ENCODE measurements at places on chromosomes 11 and 22.

- DNase-seq: no peak
Measured at GRCh38 chr11:121763526-121763925, 310.8 kb upstream of the SORL1-AS1 start.

- DNase-seq: no peak
Measured at GRCh38 chr11:133971881-133972280, 15.1 kb upstream of the IGSF9B start.

- DNase-seq: no peak
Measured at GRCh38 chr11:121123496-121124069, 22.5 kb downstream of the TECTA start.

- DNase-seq: no peak
Measured at GRCh38 chr22:49574881-49575702, 252.6 kb downstream of the BRD1 start.

DNA sequence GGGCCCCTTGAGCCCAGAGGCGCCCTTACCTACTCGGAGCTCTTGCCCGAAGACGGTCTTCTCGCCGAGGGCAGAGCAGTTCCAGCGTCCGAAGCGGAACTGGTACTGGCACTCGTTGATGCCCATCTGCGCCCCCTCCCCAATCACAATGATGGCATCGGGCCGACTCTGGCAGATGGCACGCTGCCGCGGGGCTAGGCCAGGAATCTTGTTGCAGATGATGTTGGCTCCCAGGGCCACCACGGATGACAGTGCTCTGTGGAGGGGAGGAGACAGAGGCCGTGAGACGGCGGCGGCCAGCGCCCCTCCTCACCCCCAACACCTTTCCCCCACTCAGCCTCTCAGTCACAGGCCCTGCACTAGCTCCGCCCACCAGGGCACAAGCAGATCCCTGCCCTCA is 27.1 kb downstream of the WNT7B start:
- no peak for DNase-seq

DNA sequence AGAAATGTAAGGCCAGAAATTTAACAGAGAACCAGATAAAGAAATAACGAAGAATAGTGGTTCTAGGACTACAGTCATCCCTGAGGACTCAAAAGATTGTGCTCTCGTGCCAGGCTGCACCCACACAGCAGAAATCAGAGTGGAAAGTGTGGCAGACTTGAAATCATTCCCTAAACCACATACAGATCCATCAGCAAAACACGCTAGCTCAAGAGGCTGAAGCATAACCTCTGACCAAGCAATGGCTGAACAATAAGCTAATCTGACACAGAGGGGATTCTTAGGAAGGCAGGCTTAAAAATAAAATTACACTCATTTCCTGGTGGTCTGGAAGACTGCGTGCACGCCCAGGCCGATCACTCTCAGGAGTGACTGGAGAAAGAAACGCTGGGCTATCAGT is 19.0 kb downstream of the NCF4 start:
- no peak for DNase-seq

- no peak for DNase-seq
Measured at GRCh38 chr11:122524898-122525297, 130.6 kb upstream of the UBASH3B start.

- DNase-seq: no peak
Measured at GRCh38 chr11:70747285-70747684, 349.0 kb downstream of the CTTN start.

- no peak for DNase-seq
Measured at GRCh38 chr11:12109591-12110196, 696 bp upstream of the MICAL2 start.

DNA sequence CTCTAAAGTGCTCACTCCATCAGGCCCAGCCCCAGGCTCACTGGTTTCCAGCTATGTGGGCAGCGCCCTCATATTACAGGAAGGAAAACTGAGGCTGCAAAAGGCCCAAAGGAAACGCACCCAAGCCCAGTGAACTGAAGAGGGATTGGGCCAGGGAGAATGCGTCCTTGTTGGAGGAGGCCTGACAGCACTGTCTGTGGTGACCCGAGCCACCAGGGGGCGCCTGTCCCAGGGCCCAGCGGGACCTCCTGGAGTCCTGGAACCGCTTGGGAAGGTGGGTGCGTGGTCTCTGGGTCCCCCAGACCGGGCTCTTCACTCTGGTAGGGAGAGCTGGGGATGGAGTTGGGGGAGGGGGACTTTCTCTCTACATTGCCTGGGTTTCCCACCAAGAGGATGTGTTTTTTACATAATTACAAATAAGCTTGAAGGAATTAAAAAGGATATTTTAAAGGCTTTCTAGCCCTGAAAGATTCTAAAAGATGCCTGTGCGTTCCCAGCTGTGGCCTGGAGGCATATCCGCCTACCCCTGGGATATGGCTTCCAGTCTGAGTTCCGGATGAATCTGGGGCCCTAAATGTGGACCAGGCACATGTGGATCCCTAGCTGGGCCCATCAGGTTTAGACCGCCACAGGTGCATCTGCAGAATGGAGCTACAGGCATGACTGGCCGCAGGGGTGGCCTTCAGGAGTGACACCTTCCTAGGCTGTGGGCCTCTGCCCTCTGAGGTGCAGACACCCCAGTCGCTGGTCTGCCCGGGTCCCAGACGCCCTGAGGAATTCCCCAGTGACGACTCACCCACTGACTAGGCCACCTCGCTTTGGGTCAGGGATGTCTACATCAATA is 4.2 kb downstream of the SPI1 start:
- peak; percentile 39 for DNase-seq

- no peak for DNase-seq
Measured at GRCh38 chr11:126587541-126587940, 232.1 kb downstream of the ST3GAL4 start.

DNA sequence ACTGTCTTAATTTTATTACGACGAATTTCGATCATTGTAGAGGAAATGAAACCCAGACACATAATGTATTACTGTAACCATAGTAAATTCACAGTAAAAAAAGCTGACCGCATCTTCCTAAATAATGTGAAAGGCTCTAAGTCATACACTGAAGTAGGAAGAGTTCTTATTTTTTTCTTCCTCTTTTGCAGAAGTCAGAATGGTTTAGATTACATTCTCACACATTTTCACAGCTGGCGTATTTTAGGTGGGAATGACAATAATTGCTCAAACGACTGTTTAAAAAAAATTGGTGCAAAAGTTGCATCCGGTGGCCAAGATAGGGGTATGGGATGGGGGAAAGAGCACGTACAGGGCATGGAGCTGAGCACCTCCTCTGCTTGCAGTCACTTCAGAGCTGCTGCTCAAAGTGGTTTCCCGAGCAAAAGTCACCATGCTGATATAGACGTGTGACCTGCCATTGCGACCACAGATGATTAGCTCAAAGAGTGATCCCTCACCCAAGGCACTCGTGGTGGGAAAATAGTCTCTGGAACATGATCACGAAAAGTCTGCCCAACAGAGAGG is 35.3 kb downstream of the MMP13 start:
- peak; percentile 64 for DNase-seq

GRCh38 chr22:43289531-43289963 is 53.6 kb downstream of the SCUBE1 start:
- DNase-seq: no peak

DNA sequence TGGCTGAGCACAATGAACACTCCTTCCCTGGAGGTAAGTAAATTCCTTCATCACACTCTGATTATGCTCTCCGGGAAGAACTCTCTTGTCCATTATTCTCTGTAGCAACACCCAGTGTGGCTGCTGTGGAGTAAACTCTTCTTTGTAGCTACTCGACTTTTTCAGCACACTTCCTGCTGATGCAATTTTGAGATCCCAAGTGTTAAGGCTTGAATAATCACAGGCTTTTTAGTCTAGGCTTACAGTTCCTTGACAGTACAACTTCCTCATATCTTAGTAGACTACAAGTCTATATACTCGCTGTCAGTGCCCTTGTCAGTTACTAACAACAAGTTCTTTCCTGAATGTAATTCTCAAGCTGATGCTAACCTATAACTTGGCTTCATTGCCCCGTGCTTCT is 301.8 kb upstream of the API5 start:
- no peak for DNase-seq

GRCh38 chr11:827146-827896 is 398 bp upstream of the CRACR2B start:
- DNase-seq: no peak

- no peak for DNase-seq
Measured at GRCh38 chr11:95268391-95268790, 37.4 kb upstream of the SESN3 start.

DNA sequence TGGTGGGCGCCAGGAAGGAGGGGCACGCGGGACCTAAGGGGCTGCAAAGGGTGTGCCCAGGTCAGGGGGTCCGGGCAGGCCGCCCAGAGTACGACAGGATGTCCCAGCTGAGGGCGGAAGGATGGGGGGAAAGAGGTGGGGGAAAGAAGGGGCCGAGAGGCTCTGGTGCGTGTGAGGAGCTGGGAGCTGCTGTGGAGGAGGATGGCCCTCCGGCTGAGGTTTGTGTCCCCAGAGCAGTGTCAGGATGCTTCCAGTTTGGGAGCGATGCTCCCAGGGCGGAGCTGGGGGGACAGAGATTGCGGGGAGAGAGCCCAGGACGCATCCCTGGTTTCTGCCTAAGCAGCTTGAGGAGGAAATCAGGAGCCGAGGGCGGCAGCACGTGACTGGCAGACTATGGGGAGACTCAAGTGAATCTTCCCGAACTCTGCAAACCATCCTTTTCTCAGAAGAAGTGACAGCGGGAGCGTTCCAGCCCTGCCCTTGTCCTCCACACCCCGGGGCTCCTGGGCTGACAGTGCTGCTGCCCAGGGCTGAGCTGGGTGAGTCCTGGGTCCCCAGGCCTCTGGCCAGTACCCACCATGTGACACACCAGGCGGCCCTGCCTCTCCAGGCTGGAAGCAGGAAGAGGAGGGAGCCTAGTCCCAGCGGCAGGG is 19.7 kb upstream of the TTLL12 start:
- no peak for DNase-seq

- DNase-seq: peak; percentile 33
Measured at GRCh38 chr22:38843201-38843656, 599 bp downstream of the NPTXR start.

DNA sequence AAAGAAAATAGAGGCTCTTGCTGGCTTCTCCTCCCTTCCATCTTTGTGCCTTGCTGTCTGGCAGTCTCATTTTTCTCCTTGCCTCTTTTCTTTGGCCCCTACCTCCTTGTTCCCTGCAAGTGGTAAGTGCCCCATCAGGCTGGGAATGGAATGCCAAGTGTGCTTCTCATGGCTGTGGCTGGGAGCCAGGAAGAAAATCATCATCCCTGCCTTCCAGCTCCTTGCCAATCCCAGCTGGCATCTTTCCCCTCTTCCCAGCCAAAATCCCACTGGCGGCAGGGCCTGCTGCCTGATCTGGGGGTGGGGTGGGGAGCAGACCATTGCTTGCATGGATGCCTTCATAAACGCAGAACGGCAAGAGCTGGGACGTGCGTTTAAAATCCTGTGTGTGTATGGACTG is 27.0 kb upstream of the SLC25A18 start:
- DNase-seq: no peak

DNA sequence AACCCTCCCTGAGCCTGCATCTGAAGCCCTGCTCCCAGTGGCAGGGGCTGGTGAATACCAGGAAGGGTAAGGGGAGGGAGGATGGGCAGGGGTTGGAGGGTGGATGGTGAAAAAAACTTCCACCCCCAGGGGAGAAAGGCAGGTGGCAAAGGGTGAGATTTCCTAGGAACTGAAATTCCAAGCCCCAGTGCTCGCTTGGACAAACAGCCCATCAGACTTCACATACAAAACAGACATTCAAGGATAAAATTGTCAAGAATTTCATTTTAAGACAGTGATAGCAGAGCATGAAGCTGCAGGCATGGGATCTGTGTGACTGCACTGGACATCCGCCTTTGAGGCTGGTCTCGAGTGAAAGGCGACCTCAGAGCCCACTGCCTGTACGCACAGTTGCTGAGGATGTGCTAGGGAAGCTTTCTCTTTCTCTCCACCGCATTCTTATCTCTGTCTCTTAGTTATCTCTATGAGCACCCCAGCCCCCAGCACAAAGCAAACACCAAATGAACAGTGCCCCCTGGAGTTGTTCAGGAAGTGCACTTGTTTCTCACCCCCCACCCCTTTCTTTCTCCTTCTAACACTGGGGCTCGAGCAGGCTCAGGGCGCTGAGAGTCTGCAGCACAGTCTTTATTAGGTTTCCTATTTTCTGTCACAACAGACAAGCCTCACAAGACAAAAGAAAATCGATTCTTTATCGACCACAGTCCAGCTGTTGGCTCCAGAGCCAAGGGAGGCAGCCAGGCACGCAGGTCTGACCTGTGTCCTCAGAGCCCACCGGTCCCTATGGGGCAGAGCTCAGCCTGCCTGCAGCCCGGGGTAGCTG is 237.3 kb upstream of the NCAM1 start:
- DNase-seq: no peak

DNA sequence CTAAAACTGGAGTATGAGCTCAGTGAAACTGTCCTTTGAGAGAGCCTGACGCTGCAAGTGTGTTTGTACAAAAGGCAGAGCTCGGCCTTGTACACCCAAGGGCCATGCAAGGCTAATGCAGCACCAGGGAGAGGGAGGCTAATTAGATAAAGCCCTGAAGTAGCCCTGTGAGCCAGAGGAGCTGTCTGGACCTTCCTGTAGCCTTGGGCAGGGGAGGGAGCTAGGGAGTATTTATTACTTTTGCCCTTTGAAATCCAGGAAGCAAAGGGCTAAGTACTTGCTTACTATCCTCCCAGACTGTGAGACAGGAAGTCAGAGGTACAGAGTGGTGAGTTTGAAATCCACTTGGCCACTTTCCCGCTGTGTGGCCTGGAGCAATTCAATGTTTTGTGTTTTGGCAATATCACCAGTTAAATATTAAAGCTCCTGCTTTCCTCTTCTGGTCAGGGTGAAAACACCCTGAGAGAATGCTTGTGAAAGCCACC is 10.2 kb upstream of the LDHA start:
- DNase-seq: peak; percentile 81

DNA sequence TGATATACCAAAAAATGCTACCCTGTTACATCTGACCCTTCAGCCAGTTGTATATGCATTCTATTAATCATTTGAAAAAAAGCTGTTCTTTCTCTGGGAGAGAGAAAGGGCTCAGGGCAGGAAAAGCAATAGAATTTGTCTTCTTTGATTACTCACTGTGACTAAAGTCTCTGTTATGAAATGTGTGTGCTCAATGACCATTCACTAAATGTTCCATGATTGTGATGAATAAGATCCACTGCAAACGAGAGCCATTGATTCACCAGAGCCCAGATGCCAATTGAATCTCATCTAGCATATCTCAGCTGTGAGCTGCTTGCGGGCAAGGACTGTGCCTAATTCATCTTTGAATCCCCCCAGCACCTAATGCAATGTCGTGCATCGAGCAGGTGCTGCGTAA is 184.3 kb downstream of the OPCML start:
- DNase-seq: no peak

Data from AML-193 (cell line).